ENCODE measurements at places on chromosomes 16 and 17.

DNA sequence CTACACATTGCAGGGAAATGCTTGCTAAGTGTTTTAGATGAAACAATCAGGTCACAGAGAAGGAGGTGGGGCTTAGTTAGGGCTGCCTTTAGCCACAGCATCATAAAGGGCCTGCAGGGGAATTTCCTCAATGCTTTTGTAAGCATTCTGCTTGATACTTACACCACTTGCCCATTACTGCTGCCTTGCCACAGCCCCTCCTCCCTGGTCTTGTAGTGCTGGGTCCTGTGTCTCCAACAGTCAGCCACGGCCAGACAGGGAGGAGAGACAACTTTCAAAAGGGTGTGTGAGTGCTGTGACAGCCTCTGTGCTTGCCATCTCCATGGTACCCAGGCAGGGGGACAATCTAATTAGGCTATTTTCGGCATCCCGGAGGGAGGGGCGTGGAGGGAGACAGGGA, 111.2 kb downstream of the SHISA9 start:
- DNase-seq, result no peak

DNA sequence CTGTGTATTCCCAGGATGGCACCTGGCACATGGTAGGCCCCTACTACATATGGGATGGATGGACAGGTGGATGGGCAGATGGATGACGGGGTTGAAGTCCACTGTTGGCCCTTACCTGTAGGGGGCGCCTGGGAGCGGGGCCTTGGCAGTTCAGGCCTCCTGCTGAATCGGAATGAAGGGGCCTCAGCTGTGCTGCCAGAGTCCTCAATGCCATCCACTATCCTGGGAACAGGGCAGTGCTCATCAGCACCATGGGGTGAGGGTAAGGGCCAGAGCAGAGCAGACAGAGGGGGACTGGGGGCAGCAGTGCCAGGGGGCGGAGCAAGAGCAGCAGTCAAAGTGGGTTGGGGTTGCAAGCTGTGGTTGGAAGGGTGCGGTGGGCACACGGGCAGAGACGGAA, 8.3 kb upstream of the RAB5C start:
- no peak for DNase-seq

GRCh38 chr16:82192665-82193064, 22.6 kb upstream of the MPHOSPH6 start:
- no peak for DNase-seq

DNA sequence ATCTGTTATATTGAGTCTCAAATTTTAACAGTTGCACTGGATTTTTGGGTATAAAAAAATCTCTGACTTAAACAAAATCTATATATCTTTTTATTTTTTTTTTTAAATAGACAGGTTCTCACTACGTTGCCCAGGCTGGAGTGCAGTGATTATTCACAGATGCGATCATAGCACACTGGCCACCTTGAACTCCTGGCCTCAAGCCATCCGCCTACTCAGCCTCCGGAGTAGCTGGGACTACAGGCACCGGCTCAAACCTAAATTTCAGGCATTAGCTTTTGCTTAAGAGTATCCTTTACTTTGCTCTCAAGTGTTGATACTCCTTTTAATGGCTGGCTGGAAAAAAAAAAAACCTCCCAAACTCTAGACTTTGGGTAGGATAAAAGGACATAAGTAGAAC, 61.6 kb downstream of the RPGRIP1L start:
- no peak for DNase-seq

DNA sequence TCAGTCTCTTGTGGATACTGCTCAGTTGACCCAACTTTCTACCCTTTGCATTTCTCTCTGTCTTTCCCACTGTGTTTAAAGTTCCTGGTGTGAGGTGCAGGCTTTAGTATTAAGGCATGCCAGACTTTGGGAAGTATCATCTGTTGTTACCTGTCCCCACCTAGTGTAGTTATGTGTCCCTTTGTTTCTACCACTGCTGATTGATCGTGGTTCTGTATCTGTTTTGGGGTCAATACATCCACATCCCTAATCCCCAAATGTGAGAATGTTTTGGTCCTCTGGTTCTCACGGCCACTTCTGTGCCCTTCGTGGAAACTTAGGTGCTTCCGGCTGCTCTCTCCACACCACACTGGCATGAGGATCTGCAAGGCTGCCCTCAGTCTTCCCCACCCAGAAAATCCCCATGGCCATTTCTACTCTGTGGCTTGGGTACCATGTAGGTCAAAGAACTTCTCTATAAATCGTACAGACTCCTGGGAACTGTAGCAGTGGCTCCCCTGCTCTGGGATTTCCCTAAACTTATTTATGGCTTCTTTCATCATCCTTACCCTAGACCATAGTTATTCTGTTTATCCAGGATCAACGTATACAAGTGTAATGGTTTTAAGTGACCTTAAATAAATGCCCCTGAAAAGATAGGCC, 443.2 kb downstream of the XYLT1 start:
- no peak for DNase-seq

DNA sequence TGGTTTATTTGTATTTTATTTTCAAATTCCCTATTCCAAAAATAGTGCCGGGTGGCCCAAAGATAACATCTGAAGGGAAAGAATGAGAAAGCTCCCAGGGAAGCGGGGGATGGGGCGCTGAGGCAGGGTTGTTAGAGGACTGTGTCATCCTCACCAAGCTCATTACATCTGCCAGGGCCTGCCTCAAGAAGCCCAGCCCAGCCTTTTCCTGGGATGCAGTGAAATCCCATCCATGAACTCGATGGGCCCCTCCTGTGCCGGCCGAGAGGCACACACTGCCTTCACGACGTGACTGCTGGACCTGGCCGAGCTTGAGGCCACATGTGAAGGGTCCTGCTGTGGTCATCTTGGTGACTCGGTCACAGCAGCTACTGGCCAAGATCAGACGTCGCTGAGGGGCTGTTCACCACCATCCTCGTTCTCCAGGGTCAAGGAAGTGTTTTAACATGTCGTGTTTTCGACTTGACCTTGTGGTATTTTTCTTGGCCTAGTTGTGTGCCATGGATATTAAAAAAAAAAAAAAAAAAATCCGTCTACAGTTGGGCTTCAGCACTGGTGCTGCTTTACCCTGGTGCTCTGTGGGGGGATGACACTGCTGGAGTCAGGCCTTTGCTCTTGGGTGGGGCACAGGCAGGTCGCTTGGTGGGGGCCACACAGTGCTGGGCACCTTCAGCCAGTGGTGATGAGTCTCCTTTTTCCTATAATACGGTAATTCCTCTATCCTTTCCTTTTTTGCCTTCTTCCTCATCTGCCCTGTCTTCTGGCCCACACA, 4.9 kb downstream of the TIMM22 start:
- DNase-seq, result no peak

Measured in CD4-positive, alpha-beta memory T cell (primary cell).